ENCODE measurements at places on chromosomes 1 and 21. TPM values are rescaled to one million over a fixed set of nuclear protein-coding genes. Genes with fewer than 3 reads are reported as not detected.

GPR52 gene
- 0.41 TPM for total RNA-seq

ADAMTS5 gene
- total RNA-seq, result 17.3 TPM

OTUD3 gene
- total RNA-seq, result 8.4 TPM

CAPN8 gene
- total RNA-seq, result not detected

KIF17 gene
- 1.6 TPM for total RNA-seq

L1TD1 gene
- 0.88 TPM for total RNA-seq

MAP10 gene
- total RNA-seq, result 3.7 TPM

CXADR gene
- total RNA-seq, result 40.5 TPM

TTC24 gene
- total RNA-seq, result not detected

C1orf56 gene
- 3.0 TPM for total RNA-seq

PTPRU gene
- total RNA-seq, result 80.4 TPM

GRCh38 chr1:38454236-38454635 lies 405.3 kb downstream of the RRAGC start:
- DNase-seq, result no peak

DNA sequence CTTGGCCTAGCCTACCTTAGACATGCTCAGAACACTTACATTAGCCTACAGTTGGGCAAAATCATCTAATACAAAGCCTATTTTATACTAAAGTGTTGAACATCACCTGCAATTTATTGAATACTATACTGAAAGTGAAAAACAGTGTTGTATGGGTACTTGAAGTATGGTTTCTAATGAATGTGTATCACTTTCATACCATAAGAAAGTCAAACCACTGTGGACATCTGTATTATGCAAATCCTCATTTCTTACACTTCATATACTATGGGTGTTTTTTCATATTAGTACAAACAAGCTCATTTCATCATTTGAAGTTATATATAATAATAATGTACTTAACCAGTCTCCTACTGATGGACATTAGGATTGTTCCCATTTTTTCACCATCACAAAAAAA lies 41.2 kb downstream of the TDRD5 start:
- DNase-seq, result no peak

- no peak for DNase-seq
Observed at GRCh38 chr1:234913771-234914170, 214.9 kb downstream of the TOMM20 start.

DNA sequence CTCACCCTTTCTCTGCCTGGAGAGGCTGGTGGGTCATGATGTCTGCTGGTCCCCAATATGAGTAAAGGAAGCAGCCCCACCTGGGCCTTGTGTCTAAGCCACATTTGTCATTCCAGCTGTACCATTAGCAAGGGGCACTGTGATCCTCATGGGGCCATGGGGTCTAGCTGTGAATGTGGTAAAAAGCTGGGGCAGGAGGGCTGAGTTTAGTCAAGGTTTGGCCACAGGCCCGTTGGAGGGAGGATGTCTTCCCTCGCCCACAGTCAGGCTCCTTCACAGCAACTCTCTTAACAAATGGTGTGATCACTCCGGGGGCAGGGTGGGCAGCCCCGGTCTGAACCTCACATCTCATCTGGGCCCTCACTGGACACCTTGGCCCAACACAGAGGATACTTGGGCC lies 115.4 kb downstream of the DMRTB1 start:
- DNase-seq, result no peak

GRCh38 chr1:2893473-2894120 lies 92.1 kb upstream of the TTC34 start:
- DNase-seq, result no peak

DNA sequence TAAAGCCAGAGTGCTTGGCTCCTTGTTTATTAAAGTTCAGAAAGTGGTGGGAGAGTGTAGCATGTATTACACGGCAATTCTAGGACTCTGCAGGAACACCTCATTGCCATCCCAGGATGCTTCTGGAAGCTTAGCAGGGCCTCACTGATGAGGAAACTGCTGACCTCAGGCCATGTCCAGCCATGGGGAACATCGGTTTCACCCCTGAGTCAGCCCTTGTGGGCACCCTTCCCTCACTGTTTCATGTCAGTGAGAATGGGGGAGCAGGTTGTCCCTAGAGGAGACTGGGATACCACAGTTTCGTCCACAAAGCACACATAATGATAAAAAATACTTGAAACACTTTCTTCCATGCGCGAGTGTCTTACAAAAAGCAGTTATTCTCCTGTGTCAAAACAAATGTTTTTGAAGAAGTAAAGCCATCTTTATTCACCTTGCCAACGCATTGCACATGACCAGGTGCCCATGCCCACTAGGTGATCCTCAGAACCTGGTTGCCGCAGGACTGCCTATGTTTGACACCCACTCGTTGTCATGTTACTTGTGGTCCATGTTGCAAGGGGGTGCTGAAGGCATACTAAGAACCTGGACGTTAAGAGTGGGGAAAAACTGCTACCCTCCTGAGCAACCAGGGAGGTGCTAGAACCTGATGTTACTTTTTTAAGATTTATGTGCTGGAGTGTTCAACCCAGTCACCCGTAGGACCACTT lies 41.2 kb upstream of the TTC22 start:
- no peak for DNase-seq

GRCh38 chr1:29237852-29238619 lies 1.7 kb downstream of the PTPRU start:
- DNase-seq, result no peak

DNA sequence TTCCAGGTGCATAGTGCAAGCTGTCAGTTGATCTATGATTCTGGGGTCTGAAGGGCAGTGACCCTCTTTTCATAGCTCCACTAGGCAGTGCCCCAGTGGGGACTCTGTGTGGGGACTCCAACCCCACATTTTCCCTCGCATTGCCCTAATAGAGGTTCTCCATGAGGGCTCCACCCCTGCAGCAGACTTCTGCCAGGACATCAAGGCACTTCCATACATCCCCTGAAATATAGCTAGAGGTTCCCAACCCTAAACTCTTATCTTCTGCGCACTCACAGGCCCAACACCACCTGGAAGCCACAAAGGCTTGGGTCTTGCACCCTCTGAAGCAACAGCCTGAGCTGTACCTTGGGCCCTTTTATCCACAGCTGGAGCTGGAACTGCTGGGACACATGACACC lies 65.7 kb upstream of the PKN2 start:
- no peak for DNase-seq

DNA sequence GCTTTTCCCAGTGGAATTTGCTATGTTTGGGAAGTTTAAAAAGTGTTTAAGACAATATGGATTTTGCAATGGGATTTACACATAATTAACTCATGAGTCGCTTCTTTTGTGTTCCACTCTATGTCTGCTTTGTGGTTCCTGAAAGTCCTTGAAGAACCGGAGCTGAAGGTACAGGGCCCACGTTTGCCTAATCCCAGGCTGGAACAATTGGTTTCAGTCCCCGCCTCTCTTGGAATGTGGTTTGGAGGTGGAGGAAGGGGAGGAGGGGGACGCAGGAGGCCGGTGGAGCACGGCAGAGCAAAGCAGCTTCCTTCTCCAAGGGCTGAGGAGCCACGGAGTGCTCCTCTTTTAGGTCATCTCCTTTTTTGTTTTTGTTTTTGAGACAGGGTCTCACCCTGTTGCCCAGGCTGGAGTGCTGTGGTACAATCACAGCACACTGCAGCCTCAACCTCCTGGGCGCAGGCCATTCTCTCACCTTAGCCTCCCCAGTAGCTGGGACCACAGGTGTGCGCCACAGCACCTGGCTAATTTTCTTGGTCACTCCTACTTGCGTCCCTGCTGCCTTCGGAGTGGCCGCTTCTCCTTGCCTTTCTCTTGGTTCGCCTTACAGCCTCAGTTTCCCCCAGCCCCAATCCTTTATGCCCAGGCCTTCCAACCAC lies 129.5 kb upstream of the ERRFI1 start:
- no peak for DNase-seq

- no peak for DNase-seq
Observed at GRCh38 chr1:3066826-3067225, 2.2 kb upstream of the PRDM16 start.

GRCh38 chr1:228935855-228936727 lies 200.8 kb downstream of the RHOU start:
- DNase-seq, result no peak

DNA sequence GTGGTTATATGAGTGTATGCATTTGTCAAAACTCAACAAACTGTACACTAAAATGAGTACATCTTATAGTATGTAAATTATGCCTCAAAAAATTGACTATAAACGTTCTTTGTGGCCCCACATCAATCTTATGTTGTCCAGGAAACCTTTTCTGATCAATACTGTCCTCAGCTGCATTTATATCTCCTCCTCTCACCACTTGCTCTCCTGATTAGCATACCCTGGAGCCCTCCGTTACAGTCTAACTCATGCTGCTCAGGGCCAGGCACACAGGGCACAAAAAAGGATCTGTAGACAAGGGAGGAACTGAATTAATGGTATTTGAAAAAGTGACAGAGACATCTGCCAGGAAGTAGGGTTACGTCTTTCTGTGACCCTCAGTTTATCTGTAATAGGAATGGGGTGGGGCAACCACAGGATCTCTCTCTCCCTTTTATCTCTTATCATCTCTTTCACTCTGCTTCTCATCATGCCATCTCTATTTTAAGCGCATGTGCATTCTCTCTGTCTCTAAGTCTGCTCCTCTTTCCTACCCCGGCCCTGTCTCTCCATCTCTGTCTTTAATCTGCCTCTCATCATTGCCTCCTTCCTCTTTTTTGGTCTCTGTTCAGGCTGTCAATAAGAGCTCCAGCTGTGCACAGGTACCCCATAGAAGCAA lies 7.0 kb upstream of the TAL1 start:
- no peak for DNase-seq

DNA sequence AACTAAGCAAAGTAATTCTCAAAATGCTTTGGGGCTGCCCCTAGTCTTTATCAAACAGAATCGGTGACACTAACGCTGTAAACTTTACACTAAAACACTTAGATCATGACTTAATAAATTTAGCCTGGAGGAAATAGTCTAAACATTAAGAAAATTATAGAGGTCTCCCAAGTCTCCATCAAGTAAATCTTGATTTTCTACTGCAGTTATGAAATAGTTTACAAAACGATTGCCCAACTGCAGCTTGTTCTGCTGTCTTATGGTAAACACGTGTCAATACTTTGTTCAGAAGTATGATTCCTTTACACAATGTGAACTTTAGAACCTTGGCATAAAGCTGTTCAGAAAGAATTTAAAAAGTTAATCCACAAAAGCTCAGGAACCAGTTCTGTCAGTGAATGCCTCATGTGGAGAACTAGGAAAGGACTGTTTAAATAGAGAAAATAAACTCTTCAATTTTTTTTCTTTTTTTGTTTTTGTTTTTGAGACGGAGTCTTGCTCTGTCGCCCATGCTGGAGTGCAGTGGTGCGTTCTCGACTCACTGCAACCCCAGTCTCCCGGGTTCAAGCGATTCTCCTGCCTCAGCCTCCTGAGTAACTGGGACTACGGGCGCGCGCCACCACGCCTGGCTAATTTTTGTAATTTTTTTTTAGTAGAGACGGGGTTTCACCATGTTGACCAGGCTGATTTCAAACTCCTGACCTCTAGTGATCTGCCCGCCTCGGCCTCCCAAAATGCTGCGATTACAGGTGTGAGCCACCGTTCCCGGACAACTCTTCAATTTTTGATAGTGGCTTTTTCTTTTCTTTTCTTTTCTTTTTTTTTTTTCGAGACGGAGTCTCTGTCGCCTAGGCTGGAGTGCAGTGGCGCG lies 1.6 kb downstream of the DDI2 start:
- DNase-seq, result no peak

GRCh38 chr1:94335447-94335846 lies 82.7 kb upstream of the ABCD3 start:
- DNase-seq, result no peak

DNA sequence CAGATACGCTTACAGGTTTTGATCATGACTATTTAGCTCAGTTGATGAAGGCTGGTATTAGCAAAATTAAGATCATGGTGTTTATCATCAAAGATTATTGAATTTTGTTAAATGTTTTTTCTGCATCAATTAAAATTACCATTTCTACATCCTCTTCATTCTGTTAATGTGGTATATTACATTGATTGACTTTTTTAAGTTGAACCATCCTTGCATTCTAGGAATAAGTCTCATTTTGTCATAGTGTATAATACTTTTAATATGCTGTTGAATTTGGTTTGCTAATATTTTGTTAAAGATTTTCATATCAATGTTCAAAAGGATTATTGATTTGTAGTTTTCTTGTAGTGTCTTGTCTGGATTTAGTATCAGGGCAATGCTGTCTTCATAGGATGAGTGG lies 142.4 kb downstream of the LYPLAL1 start:
- DNase-seq, result no peak

GRCh38 chr1:201370500-201370899 lies 7.0 kb downstream of the TNNT2 start:
- DNase-seq, result no peak

GRCh38 chr1:153233448-153233847 lies 16.1 kb downstream of the PRR9 start:
- no peak for DNase-seq

GRCh38 chr21:45554477-45555175 lies 12.4 kb upstream of the SLC19A1 start:
- DNase-seq, result no peak

- DNase-seq, result no peak
Observed at GRCh38 chr1:244548558-244549115, 87.6 kb downstream of the CATSPERE start.

DNA sequence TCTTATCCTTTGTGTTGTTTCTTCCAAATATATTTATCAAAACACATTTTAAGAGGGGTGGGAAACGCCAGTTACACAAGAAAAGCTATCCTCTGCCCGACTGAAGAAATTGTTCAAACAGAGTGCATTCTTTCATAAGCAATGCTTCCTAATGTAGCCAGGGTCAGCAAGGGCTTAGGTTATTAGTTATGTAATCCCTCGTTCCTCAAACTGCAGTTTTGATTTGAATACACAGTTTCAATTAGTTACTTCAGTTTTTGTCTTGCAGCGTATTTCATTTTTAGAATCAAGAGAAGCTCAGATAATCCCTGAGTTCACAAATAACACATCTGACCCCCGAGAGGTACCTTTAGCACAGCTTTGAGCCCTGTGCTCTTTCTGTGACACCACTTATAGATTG lies 141.7 kb upstream of the NRIP1 start:
- DNase-seq, result no peak

GRCh38 chr1:204454476-204454875 lies 40.1 kb downstream of the PIK3C2B start:
- DNase-seq, result no peak

DNA sequence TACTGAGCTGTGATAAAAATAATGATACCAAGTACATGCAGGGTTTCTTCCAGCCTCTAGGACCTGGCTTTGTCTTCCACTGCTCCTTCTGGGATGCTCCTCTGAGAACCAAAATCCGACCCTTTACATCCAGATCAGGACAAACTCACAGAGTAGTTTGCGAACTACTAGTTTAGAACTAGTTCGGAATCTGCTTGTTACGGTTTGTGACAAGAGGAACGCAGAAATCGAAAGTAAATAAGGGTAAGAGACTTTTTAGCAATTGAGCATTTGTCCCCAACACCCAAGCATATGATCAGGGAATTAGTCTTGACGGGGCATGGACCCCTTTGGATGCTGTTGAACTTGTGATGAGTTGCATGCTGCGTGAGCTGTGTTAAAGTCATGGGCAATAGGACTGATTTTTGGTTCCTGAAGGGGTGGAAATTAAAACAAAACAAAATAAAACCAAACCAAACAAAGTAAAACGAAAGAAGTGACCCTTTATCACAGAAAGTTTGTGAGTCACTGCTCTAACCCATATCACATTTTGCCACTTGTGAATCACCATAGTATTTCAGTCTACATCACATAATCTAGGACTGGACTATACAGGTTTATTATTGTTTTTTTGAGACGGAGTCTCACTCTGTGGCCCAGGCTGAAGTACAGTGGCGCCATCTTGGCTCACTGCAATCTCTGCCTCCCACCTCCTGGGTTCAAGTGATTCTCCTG lies 35.7 kb upstream of the ERRFI1 start:
- no peak for DNase-seq
